ENCODE measurements at places on chromosomes 6 and 20.
A peak's percentile ranks its signal among the peaks of the same experiment; 100 is the strongest.

- peak overlapping the region; percentile 48 for H3K27ac ChIP-seq
- H3K4me1 ChIP-seq, result peaks cover 34% of the 10 kb centered on the region
- no peaks in the 10 kb centered on the region for H3K36me3 ChIP-seq
- H3K27me3 ChIP-seq, result no peaks in the 10 kb centered on the region
Observed at GRCh38 chr20:36472637-36473090, 68.7 kb upstream of the MYL9 start.

GRCh38 chr6:38354905-38355304 is 284.8 kb downstream of the BTBD9 start:
- no peak overlapping the region for H3K4me3 ChIP-seq
- H3K4me1 ChIP-seq, result peaks cover 2% of the 10 kb centered on the region
- peaks cover 7% of the 10 kb centered on the region for H3K27me3 ChIP-seq
- no peaks in the 10 kb centered on the region for H3K36me3 ChIP-seq
- no peak overlapping the region for H3K27ac ChIP-seq

- no peaks in the 10 kb centered on the region for H3K4me1 ChIP-seq
- H3K4me3 ChIP-seq, result no peak overlapping the region
- peaks cover 44% of the 10 kb centered on the region for H3K27me3 ChIP-seq
- H3K27ac ChIP-seq, result no peak overlapping the region
- no peaks in the 10 kb centered on the region for H3K36me3 ChIP-seq
Observed at GRCh38 chr20:59324521-59325141, 24.2 kb downstream of the EDN3 start.

DNA sequence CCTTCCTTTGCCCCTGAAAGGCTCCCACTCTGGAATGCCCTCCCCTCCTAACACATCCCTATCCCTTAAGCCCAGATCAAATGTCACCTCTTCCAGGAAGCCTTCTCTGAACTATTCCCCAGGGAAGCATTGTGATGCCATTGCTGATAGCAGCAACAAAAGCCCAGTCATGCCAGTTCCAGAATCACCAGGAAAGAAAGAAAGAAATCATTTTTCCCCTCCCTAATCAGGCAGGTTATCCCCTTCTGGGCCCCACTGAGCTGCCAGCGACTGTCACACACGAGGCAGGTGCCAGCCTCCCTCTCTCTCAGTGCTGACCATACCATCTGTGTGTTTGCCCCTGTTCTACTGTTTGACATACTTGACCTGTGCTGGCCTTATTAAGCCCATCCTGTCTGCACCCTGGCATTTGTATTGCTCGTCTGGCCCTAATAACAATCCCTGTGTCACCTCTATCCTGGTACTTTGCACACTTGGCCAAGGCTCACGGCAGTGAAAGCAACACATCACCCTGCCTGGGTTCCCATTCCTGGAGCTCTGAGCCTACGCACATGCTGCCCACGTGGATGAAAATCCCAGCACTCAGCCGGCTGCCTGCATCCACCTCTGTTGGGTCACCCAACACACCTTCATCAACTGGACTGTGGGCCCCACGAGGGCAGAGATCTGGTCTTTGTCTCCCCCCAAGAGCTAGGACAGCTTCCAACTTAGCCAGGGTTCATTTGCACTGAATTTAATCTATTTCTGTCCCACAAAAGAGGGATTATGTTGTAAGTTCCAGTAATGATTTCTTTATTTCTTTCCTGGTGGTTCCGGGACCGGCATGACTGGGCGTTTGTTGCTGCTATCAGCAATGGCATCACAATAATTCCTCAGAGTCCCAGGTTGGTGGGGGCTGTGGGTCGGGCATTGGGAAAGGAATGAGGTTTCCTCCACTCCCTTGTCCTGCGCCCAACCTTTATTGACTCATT is 5.3 kb upstream of the BPIFB1 start:
- H3K27me3 ChIP-seq, result peaks cover 6% of the 10 kb centered on the region
- H3K27ac ChIP-seq, result no peak overlapping the region
- no peak overlapping the region for H3K4me3 ChIP-seq
- H3K4me1 ChIP-seq, result peaks cover 2% of the 10 kb centered on the region

- no peak overlapping the region for H3K4me3 ChIP-seq
- H3K36me3 ChIP-seq, result no peaks in the 10 kb centered on the region
- no peak for DNase-seq
- H3K4me1 ChIP-seq, result peaks cover 5% of the 10 kb centered on the region
- H3K27ac ChIP-seq, result no peak overlapping the region
- H3K27me3 ChIP-seq, result no peaks in the 10 kb centered on the region
Observed at GRCh38 chr6:156925718-156926607, 148.8 kb downstream of the ARID1B start.

- no peaks in the 10 kb centered on the region for H3K4me1 ChIP-seq
- DNase-seq, result no peak
- no peaks in the 10 kb centered on the region for H3K27me3 ChIP-seq
- no peak overlapping the region for H3K4me3 ChIP-seq
- no peaks in the 10 kb centered on the region for H3K36me3 ChIP-seq
Observed at GRCh38 chr6:155832596-155832995, 377.0 kb upstream of the NOX3 start.

DNA sequence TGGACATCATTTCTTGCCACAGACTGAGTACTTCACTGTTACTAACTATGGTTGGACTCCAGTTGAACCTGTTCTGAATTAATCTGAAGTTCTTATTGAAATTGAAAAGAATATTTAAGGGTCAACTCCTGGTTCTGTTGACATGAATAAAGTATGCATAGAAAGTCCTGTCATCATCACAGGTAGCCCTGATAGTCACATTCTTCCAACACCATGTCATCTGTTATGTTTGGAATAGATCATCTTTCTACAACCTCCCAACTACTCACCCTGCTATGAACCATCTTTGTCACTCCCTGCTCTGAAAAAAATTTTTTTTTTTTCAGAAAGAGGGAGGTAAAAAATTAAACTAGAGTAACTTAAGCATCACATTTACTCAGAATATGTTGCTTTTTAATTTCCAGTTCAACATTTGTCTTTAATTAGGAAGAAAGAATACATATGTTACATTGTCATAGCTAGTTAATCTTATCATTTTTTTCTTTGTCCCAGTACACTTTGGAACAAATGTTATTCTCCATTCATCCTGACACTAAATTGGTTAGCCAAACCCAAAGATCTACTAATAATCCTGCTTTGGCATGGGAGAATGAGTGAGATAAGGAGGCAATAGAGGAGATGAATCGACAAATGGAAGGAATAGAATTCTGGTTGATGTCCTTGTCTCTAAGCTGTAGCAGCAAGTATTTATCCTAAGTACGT is 775.1 kb upstream of the NRSN1 start:
- H3K36me3 ChIP-seq, result no peaks in the 10 kb centered on the region
- H3K27ac ChIP-seq, result no peak overlapping the region
- peaks cover 5% of the 10 kb centered on the region for H3K4me1 ChIP-seq
- no peak overlapping the region for H3K4me3 ChIP-seq
- no peaks in the 10 kb centered on the region for H3K27me3 ChIP-seq
- no peak for DNase-seq

GRCh38 chr6:124057461-124057860 is 253.8 kb downstream of the NKAIN2 start:
- no peaks in the 10 kb centered on the region for H3K27me3 ChIP-seq
- no peaks in the 10 kb centered on the region for H3K4me1 ChIP-seq
- H3K27ac ChIP-seq, result no peak overlapping the region
- H3K36me3 ChIP-seq, result no peaks in the 10 kb centered on the region
- DNase-seq, result no peak

DNA sequence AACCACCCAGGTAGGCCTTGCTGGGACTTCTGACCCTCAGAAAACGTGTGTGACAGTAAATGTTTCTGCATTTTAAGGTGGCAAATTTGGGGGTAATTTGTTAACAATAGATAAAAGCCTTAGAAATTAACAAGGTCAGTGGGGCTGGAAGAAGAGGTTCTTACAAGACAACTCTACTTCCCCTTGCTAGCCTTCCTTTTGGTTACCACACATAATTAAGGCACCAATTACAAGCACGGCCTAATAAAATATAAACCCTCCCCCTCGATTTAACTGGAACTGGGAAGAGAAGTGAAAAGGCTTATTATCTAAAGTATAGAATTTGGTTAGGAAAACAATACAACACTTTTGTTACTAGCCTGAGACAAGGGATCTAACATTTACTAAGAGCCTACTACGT is 38.8 kb downstream of the ELOVL5 start:
- H3K36me3 ChIP-seq, result no peaks in the 10 kb centered on the region
- no peak overlapping the region for H3K27ac ChIP-seq
- no peaks in the 10 kb centered on the region for H3K27me3 ChIP-seq
- no peak for DNase-seq
- no peak overlapping the region for H3K4me3 ChIP-seq
- H3K4me1 ChIP-seq, result peaks cover 9% of the 10 kb centered on the region

DNA sequence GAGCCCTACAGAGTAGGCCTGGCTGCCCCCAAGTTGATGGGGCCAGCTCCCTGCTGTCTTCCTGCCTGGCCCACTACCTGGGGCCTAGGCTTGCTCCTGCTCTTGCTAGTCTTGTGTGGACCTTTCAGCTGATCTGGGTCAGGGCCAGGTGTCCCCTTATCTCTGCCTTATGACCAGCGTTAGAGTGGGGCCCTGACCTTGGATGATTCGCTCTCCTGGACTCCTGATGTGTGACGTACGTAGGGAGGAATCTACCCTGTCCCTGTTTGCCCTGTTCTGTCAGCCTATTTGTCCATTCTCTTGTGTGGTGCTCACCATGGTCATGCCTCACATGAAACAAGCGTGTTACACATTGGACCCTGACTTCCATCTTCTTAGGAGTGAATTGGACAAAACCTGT is 571.8 kb downstream of the QKI start:
- H3K27me3 ChIP-seq, result no peaks in the 10 kb centered on the region
- H3K27ac ChIP-seq, result no peak overlapping the region
- no peaks in the 10 kb centered on the region for H3K4me1 ChIP-seq
- H3K36me3 ChIP-seq, result no peaks in the 10 kb centered on the region
- H3K4me3 ChIP-seq, result no peak overlapping the region

- no peak for DNase-seq
- no peak overlapping the region for H3K27ac ChIP-seq
- no peaks in the 10 kb centered on the region for H3K36me3 ChIP-seq
Observed at GRCh38 chr6:147161974-147162495, 42.2 kb upstream of the STXBP5 start.

DNA sequence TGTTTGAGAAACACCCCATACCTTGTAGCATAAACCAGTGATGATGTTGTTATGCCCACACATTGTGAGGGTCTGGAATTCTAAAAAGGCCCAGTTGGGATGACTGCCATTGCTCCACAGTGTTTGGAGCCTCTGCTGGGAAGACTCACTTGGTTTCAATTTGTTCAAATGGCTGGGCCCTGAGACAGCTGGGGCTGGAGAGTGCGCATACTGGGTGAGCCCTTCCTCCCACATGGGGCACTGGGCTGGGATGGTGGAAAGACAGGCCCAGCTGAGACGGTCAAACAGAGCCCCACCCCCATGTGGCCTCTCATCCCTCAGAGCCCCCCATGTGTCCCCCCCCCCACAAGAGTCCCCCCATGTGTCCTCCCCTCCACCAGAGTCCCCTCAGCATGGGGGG is 20.3 kb upstream of the RNASET2 start:
- no peak overlapping the region for H3K4me3 ChIP-seq
- H3K4me1 ChIP-seq, result no peaks in the 10 kb centered on the region
- no peak overlapping the region for H3K27ac ChIP-seq
- no peaks in the 10 kb centered on the region for H3K36me3 ChIP-seq

DNA sequence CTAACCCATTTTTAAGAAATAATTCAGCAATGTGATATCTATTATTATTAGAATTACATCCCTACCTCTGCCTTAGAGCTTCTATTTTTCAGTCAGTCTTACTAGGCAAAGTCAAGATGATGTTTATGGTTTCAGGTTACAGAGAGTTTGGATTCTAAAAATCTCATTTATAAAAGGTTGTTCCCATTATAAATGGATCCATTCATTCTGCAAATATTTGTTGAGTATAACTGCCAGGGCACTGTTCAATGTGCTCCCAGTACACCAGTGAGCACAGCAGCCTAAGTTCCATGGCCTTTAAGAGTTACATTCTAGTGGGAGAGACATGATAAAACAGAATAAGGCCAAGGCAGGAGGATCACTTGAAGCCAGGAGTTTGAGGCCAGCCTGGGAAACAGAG is 75.9 kb upstream of the EYA4 start:
- no peak overlapping the region for H3K27ac ChIP-seq
- no peaks in the 10 kb centered on the region for H3K27me3 ChIP-seq
- H3K4me3 ChIP-seq, result no peak overlapping the region
- H3K4me1 ChIP-seq, result no peaks in the 10 kb centered on the region

DNA sequence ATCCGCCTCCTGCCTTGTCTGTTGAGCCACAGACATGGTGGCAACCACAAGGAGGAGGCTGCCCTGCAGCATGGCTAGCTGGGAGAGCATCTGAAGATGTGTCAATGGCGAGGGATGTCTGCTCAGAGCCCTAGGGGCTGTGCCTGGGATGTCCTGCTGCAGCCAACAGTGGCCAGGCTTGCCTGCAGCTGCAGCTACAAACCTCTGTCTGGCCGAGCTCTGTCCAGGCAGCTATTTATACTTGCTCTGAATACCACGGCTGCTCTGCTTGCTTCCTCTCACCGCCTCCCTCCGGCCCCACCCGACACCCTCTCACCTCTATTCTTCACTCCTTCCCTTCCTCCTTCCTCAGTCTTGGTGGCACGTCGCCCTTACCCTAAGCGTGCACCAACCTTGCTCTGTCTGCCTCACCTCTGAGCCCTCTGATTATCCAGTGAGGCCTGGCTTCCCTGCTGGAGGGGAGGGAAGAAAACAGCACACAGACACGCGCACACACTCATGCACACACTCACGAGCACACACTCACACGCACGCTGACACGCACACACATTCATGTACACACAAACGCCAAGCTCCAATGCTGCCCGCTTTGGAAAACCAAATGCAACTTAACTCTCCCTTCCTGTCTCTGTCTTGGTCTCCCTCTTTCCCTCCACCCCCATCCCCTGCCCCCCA is at the start of gene ANGPT4:
Gene ANGPT4, minus strand, starts transcription at position 210 of the 675 bp plus-strand sequence. Its CDS starts 120 bp downstream, at position 90.
- no peaks in the 10 kb centered on the region for H3K4me1 ChIP-seq
- H3K4me3 ChIP-seq, result no peak within 1 kb of the TSS
- no peaks in the 10 kb centered on the region for H3K36me3 ChIP-seq
- H3K27ac ChIP-seq, result no peak within 1 kb of the TSS
- DNase-seq, result no peak

- peak; percentile 66 for DNase-seq
- H3K36me3 ChIP-seq, result no peaks in the 10 kb centered on the region
- H3K27me3 ChIP-seq, result no peaks in the 10 kb centered on the region
- no peak overlapping the region for H3K27ac ChIP-seq
- peaks cover 24% of the 10 kb centered on the region for H3K4me1 ChIP-seq
Observed at GRCh38 chr20:33914919-33915318, 78.8 kb upstream of the RALY start.

GRCh38 chr6:113103634-113104361 is 753.3 kb upstream of the MARCKS start:
- no peaks in the 10 kb centered on the region for H3K4me1 ChIP-seq
- DNase-seq, result no peak
- no peak overlapping the region for H3K4me3 ChIP-seq
- H3K36me3 ChIP-seq, result no peaks in the 10 kb centered on the region
- no peak overlapping the region for H3K27ac ChIP-seq

GRCh38 chr6:100138346-100139022 is 144.5 kb upstream of the MCHR2 start:
- no peaks in the 10 kb centered on the region for H3K36me3 ChIP-seq
- no peaks in the 10 kb centered on the region for H3K4me1 ChIP-seq
- no peak overlapping the region for H3K4me3 ChIP-seq
- DNase-seq, result no peak
- no peak overlapping the region for H3K27ac ChIP-seq
- H3K27me3 ChIP-seq, result no peaks in the 10 kb centered on the region

GRCh38 chr6:46377209-46377608 is 114.0 kb downstream of the RCAN2 start:
- no peak overlapping the region for H3K4me3 ChIP-seq
- no peaks in the 10 kb centered on the region for H3K27me3 ChIP-seq
- H3K27ac ChIP-seq, result no peak overlapping the region
- no peaks in the 10 kb centered on the region for H3K4me1 ChIP-seq
- DNase-seq, result no peak

- no peak overlapping the region for H3K27ac ChIP-seq
- DNase-seq, result no peak
- H3K36me3 ChIP-seq, result no peaks in the 10 kb centered on the region
Observed at GRCh38 chr6:20109526-20109925, 102.7 kb downstream of the MBOAT1 start.

All from HCT116 (cell line).